GM23338 (cell line): ENCODE measurements at places on chromosomes 6 and 20.

DNA sequence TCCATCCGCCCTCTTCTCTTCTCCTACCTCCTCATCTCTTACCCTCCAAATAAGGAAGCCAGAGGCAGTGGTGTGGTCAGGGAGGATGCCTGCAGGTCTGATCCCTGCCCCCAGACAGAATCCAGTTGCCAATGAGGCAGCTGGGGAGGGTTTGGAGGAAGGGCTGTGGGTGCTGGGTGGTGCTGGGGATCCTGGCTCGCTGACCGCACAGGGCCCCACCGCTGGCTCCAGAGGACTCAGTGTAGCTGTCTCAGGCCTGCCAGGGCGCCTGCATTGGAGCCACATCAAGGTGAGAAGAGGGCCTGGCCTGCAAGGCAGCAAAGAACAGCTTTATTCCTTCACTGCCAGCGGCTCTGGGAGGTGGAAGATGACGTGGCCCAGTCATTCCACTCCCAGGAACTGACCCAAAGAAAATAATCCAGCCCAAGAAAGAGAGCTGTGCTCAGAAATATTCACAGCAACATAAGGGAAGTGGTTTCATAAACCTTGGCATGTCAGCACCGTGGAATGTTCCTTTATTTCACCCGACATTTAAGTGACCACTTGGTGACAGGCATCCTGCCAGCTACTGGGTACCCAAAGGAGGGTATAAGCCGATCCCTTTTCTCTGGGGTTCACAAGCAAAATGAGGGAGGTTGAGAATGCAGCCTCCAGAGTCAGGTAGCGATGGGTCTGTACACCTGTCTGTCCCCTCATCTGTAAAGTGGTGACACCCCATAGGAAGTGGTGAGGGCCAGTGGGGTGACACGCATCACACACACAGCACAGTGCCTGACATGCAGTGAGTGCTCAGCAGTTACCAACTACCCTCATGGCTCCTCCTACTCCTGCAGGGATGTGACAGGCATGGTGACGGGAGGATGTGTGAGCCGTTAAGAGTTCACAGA lies 125.1 kb downstream of the SNX5 start:
- no peak for DNase-seq

- no peak for DNase-seq
These were observed 503.7 kb upstream of the IRAK1BP1 start for GRCh38 chr6:78363688-78364087.

DNA sequence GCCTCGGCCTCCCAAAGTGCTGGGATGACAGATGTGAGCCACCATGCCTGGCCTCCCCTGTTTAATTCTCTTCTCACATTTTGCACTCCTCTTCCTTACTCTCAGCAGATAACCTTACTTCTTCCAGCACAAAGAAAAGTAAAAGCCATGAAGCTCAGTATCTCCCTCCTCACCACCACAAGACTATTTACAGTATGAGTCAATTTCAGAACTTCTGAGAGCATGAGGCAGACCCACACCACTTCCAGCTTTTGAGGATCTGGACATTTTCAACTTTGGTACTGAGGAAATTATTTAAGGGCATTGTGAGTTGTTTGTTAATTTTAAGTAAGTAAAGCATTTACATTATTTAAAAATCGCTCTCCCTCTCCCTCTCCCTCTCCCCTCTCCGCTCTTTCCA lies 8.0 kb upstream of the SNX3 start:
- no peak for DNase-seq

GRCh38 chr20:57412347-57413029 lies 21.3 kb downstream of the RBM38 start:
- DNase-seq: no peak
